NCI-H2081 (cell line): ENCODE measurements at places on chromosomes 6 and 20.
A peak's percentile ranks its signal among the peaks of the same experiment; 100 is the strongest.

GRCh38 chr6:106513808-106514582, 115.3 kb downstream of the RTN4IP1 start:
- no peak for DNase-seq

- no peak for DNase-seq
Measured at GRCh38 chr6:51738614-51739013, 348.8 kb downstream of the PKHD1 start.

- DNase-seq, result no peak
Measured at GRCh38 chr20:50601511-50602431, 89.6 kb downstream of the RIPOR3 start.

DNA sequence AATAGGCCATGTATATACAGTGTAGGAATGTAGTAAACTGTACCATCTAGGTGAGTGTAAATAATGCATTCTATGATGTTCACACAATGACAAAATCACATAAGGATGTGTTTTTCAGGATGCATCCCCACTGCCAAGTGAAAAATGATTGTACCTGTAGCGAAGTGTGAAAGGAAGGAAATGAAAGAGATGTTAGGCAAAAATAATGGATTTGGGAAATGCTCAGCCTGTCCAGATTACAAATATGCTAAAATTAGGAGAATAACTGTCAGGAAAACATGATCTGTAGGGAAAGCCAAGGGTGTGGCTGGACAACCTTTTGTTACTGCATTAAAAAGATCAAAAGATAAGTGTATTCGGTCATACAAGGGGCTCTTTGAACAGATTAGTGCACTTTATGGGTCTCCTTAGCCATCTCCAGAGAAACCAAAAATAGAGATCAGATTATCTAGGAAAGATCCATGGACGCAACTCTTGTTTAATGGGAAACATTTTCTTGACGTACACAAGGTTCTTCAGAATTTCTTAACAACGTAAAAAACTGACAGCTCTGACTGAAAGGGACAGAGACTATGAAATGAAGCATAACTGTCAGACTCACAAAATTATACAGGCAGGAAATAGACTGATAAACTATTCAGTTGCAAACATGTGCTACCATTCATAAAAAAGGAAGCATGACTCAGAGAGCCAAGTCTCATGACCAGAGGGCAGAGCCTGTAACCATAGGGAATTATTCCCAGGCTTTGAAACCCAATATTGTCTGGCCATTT, 253.6 kb upstream of the RAB32 start:
- DNase-seq, result no peak

DNA sequence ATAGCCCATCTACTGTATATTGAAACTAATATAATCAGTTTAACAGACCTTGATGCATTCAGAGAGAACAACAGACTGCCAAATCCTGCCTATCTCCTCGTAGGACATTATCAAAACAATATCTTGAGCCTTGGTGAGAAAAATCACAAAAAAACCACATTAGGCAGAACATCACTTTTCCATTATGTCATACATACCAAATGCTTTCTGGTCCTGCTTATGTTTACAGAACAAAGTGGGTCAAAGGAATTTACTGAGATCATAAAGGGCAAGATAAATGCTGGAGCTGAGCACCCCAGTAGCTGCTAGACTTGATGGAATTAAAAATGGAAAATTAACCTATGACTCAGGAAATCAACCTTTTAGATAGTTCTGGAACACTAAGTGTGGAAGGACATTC, 195.3 kb upstream of the KCNK16 start:
- DNase-seq, result no peak

GRCh38 chr6:161630674-161631073, 356.8 kb upstream of the AGPAT4 start:
- no peak for DNase-seq

- DNase-seq, result no peak
Measured at GRCh38 chr6:124987999-124988591, 25.9 kb downstream of the RNF217 start.

DNA sequence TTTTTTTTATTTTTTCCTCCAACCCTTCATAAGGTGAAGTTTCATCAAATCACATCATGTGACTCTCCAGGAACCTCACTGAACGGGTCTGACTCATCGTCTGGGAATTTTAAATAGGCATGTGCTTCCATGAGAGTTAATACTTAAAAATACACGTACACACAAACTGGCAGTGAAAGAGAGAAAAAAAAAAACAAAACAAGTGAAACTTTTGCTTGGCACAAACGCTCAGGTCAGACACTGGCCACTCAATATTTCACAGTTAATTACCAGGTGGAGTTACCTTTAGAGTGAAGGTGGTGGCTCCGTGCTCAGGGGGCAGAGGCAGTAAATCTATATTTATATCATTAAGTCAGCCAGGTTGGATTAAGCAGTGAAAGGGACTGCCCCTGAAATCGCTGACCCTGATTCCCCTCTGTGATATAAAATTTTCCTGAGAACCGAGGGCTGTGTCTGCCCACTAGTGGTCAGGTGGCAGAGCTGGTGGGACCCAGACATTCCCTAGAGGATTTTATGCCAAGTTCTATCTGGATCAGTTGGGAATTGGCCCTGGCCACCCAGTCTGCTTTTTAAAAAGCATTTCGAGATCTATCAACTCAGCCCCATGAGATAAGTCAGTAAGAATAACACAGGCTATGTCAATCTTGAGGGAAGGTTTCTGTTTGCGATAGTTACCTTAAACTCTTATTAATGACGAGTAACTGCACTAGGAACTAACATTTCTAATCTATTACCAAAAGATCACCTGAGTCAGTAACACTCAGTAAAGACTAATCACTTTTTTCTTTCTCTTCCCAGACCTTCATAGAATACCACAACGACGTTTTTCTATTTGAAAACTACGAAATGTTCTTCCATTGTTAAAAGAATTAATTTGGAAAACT, 259.1 kb downstream of the HDGFL1 start:
- DNase-seq, result peak; percentile 63

GRCh38 chr6:39753725-39754045, 28.5 kb upstream of the KIF6 start:
- DNase-seq, result no peak

- DNase-seq, result no peak
Measured at GRCh38 chr6:14763616-14764015, 482.3 kb upstream of the JARID2 start.

DNA sequence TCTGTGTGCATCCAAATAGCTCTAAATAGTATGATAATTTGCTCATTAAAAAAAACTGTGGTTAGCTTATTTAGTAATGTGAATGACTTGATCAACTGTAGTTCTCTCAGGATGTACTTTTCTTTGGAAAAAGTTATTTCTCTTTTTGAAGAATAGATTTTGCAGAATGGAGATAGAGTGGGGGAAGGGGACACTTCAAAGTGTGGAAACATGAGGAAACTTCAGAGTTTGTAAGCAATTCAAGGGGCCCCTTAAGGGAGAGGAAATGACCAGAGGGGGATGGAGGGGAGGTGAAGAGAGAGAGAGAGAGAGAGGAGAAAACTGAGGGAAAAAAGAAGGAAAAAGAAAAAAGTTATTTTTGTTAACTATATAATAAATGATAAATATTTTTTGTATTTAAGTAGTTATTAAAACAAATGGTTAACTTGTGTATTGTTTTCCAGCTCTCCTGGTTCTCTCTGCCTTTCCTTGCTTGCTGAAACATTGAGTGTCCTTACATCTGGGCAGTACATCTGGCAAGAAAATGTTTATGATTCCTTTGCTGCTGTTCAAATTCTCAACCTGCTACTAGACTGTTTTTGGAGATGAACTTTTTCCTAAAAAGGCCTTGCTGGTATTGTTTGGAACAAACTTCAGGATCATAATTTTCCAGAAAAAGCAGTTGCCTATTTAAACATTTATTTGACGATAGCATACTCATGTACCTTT, 497.5 kb upstream of the CITED2 start:
- no peak for DNase-seq

GRCh38 chr20:25120920-25121319, 39.0 kb upstream of the VSX1 start:
- DNase-seq, result no peak

GRCh38 chr6:70369332-70369950, 43.9 kb upstream of the FAM135A start:
- DNase-seq, result peak; percentile 59

- no peak for DNase-seq
Measured at GRCh38 chr6:12716298-12716916, at the start of gene PHACTR1. PHACTR1 (plus strand) TSS chr6:12716767.

- DNase-seq, result no peak
Measured at GRCh38 chr6:40413239-40413638, 173.9 kb downstream of the LRFN2 start.

DNA sequence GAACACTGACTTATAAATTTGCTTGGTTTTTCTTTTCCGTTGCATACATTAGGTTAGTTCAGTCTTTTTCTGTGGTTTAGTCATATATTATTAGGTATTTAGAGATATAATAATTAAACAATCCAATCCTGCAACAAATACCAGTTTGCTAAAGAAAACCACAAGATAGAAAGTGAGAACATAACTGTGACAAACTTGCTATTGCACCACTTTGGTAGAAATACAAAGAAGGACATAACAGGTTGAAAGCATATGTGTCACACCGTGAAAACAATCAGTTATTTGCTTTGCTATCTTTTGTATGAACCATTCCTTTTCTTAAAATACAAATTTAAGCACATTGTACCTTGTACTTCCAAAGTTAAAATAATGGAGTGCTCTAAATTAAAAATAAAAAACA, 42.0 kb upstream of the KCNQ5 start:
- DNase-seq, result no peak

DNA sequence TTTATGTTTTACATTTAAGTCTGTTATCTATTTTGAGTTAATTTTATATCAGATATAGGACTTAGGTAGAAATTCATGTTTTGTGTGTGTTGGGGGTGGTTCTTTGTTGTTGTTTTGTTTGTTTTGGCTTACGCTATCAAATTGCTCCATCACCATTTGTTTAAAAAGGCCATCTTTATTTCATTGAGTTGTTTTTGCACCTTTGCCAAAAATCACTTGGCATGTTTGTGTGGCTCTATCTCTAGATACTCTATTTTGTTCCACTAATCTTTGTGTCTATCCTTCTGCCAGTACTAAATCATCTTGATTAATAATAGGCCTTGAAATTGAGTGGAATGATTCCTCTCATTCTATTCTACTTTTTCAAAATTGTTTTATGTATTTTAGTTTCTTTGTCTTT, 7.4 kb downstream of the CYP39A1 start:
- DNase-seq, result no peak

GRCh38 chr6:11727998-11728961, 50.3 kb downstream of the ADTRP start:
- DNase-seq, result no peak
